Anterior cingulate cortex (tissue), 58 donors: ENCODE measurements at places on chromosomes 3 and 15.

DNA sequence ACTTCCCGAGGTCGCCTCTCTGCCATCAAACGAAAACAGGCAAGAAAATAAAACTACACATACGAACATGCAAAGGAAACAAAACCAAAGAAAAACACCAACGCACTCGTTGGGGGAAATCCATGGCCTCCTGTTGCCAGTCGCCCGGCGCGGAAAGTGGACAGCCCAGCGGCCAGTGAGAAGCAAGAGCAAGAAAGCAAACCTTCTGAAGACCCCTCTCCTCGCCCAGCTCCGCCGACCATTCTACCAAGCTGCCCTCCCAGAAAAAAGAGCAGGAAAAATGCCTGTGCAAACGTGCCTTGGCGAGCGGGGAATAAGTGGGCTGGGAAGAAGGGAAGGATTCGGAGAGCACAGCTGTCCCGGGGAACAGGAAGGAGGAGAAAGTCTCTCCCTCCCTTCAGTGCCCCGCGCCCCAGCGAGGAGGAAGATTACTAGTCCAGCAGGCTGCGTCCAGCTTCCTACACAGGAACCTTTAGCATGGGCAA, 802 bp upstream of the NECTIN3 start:
- DNase-seq = peak; percentile 65

GRCh38 chr3:170524073-170524472, 61.8 kb downstream of the SLC7A14 start:
- DNase-seq = no peak

- no peak for DNase-seq
These were observed 584.0 kb upstream of the LMCD1 start for GRCh38 chr3:7917443-7918151.

DNA sequence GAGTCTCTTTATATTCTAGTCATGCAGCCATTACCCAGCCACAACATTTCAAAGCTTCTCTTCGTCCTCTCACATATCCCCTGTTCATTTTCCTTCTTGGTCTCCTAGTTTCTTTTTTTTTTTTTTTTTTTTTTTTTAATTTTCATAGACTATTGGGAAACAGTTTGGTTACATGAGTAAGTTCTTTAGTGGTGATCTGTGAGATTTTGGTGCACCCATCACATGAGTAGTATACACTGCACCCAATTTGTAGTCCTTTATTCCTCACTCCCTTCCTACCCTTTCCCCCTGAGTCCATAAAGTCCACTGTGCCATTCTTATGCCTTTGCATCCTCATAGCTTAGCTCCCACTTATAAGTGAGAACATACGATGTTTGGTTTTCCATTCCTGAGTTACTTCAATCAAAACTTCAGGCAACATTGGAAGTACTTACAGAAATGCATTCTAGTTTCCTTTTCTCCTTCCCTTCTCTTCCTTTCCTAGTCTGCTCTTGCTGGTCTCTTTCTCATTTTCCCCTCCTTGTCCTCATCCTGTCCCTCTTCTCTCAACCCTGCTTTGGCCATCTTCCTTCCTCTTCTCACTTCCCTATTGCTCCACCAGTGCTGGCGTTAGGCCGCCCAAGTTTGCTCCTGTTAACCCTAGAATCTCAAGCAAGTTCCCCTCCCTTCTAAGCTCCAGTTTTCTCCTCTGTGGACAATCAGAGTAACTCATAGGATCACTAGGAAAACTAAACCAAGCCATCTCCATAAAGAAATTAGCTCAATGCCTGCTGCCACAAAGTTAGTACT, 4.8 kb downstream of the ATP8B4 start:
- DNase-seq = no peak
